ENCODE measurements at places on chromosomes 11 and 22. TPM values are rescaled to one million over a fixed set of nuclear protein-coding genes. Genes with fewer than 3 reads are reported as not detected.

GRCh38 chr11:60150279-60150678 lies 32.6 kb downstream of the MS4A6A start:
- DNase-seq = no peak

GRCh38 chr11:34243600-34244464 lies 114.0 kb downstream of the ABTB2 start:
- no peak for DNase-seq

RPS13 gene
- 1,614 TPM for total RNA-seq

DNA sequence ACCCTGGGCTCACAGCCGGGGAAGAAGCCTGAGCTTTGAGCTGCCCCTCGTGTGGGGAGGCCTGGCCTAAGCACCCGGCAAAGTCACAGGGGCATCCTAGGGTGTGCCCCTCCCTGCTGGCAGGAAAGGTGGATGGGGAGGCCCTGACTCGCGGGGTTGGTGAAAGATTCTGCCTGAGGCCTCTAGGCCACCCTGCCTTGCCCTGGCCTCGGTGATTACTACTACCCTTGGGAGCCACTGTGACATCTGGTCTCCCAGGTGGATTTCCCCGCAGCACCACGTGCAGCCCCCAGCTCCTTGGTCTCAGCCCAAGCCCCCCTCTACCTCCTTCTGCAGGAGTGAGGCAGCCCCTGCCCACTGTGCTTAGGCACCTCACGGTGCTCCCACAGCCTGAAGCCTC lies 23.9 kb downstream of the GNAZ start:
- no peak for DNase-seq

GRCh38 chr11:33651990-33652389 lies 48.6 kb downstream of the C11orf91 start:
- no peak for DNase-seq

SLC25A17 gene
- 25.0 TPM for total RNA-seq

TEF gene
- total RNA-seq = 15.9 TPM

- DNase-seq = no peak
Observed at GRCh38 chr11:105193260-105193659, 53.7 kb upstream of the CARD18 start.

GRCh38 chr22:43205261-43205691 lies 18.3 kb upstream of the TTLL12 start:
- no peak for DNase-seq

DNA sequence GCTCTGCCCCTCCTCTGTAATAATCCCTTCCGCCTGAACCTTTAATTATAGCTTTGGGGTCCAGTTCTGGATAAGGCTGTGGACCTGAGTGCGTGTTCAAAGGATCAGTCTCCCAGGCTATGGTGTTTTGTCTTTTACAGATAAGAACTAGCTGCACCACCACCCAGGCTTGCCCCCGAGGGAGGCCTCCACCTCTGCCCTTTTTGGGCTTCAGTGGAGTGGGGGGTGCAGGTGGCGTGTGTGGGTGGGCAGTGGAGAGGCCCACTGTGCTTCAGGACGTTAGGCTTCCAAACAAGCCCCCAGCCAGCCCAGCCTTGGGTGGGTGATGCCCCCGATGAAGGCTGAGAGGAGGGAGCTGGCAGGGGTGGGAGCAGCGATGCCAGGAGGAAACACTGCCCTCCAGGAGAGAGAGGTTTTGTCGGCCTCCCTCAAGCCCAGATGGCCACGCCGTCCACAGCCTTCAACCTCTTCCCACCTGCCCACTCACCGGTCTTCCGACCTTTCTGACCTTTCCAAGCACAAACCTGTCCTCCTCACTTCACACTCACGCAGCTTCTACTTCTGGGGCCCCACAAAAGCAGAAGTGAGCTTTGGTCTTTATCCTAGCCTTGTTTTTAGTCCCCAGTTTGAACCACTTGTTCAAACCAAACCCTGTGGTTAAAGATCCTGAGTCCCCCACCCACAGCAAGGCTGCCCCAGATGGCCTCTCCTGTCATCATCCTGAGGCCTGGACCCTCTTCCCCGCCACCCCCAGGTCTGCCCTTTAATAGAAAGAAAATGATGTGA lies 20.4 kb downstream of the PSMD13 start:
- DNase-seq = no peak

- no peak for DNase-seq
Observed at GRCh38 chr11:118398791-118399559, 2.4 kb upstream of the ATP5MG start.

GRCh38 chr11:121604152-121604551 lies 151.4 kb upstream of the SORL1-AS1 start:
- DNase-seq = no peak

OR56A1 gene
- total RNA-seq = not detected

GRCh38 chr22:27459999-27460398 lies 341.6 kb downstream of the MN1 start:
- no peak for DNase-seq

DNA sequence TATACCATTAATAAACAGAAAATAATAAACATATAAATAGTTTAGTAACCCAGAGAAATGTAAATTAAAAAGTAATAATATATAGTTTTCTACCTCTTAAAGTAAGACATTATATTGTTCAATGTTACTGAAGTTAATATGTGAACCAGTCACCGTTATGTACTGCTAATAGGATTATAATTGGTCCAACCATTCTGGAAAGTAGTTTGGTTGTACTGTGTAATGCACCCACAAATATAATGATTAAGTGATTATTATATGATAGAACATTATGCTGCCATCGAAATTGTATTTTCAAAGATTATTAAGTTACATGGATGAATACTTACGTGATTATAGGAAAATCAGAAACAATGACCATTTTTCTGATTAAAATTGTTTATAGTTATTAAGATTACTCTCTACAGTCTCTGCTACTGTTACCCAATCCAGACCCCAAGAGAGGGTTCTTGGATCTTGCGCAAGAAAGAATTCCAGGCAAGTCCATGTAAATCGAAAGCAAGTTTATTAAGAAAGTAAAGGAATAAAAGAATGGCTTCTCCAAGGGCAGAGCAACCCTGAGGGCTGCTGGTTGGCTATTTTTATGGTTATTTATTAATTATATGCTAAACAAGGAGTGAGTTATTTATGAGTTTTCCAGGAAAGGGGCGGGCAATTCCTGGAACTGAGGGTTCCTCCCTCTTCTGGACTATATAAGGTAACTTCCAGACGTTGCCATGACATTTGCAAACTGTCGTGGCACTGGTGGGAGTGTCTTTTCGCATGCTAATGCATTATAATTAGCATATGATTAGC lies 50.1 kb downstream of the ACER3 start:
- DNase-seq = no peak

- no peak for DNase-seq
Observed at GRCh38 chr22:25084405-25085107, 115.1 kb upstream of the CRYBB3 start.

GRCh38 chr11:11871991-11872401 lies 30.2 kb downstream of the USP47 start:
- no peak for DNase-seq

CARD18 gene
- not detected for total RNA-seq

GRCh38 chr22:49084206-49084605 lies 743.5 kb downstream of the BRD1 start:
- no peak for DNase-seq
